ENCODE measurements at places on chromosomes 5 and 9.

- no peak for DNase-seq
Measured at GRCh38 chr5:32450952-32451351, 6.4 kb upstream of the ZFR start.

GRCh38 chr5:31090467-31090866 is 103.0 kb upstream of the CDH6 start:
- DNase-seq, result no peak

DNA sequence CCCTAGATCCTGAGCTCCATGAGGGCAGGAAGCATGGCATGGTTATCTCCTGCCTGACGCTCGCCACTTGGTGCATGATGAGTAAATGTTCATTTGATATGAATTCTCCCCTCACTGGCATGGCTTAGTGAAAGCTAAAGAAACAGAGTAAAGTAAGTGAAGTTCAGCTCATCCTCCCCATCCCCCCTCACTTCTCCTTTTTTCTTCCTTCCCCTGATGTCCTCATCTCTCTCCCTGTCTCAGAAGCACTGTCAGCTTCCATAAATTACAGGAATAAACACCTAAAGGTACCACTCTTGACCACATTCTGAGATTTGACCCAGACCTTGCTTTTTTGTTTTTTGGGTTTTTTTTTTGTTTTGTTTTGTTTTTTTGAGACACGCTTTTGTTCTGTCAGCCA is 73.3 kb downstream of the SNX18 start:
- DNase-seq, result no peak

GRCh38 chr9:116688806-116689485 is 1.8 kb downstream of the TRIM32 start:
- no peak for DNase-seq

DNA sequence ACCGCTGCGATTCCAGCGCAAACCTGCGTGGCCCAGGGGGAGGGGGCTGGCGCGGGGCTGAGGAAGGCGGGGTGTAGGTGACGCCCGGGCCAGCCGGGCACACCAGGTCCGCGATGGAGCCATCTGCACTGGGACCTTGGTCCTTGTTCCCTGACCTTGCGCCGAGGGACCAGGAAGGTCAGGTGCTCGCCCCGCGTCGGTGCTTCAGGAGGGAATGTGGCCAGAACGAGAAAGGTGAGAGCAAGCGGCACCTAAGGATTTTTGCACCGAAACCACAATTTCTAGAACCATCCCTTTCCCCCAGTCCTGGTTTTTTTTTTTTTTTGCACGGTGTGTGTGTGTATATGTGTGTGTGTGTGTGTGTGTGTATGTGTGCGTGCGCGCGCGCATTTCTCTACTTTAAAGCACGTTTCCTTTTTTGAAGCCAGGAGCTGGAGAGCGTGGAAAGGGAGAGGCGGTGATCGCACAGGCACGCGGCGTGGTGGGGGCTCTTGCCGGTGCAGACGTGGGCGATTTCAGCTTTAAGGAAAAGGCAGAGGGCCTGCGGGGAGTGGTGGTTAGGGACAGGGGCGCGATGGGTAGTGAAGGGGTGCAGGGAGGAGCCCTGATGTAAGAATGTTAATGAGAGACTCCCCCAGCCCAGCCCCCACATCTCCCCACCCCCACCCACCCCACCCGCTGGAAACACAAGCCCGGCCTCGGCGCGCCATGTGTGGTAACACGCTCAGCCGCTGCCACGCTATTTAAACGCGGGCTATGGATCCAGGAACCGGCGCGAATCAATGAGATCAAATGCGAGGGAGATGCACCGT is at the start of gene NPR3:
Gene NPR3, plus strand, starts transcription at position 772 of the 812 bp plus-strand sequence. CDS start 456 bp downstream, outside the sequence.
- peak; percentile 24 for DNase-seq

- no peak for DNase-seq
Measured at GRCh38 chr5:25713259-25713658, 1068.5 kb upstream of the CDH10 start.

GRCh38 chr5:150036513-150036912 is 36.0 kb downstream of the HMGXB3 start:
- no peak for DNase-seq

DNA sequence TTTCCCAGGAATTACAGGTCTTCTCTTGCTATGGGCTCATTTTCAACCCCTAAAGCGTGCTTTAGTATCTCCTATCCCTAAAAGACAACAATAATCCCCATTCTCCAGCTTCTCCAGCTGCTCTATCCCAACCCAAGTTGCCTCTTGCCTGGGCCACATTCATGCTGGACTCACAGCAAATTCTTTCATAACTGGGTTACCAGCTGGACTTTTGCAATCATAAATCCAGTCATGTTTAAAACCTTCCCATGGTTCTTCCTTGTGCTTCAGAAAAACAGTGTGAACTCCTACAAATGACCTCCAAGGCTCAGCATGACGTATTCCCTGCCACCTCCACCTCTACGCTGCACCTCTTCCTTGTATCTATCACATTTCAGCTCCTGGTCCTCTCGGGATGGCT is 346.9 kb downstream of the GADD45G start:
- no peak for DNase-seq

GRCh38 chr5:139426203-139426885 is 13.0 kb downstream of the DNAJC18 start:
- no peak for DNase-seq

- DNase-seq, result no peak
Measured at GRCh38 chr5:142748568-142749249, 21.5 kb upstream of the ARHGAP26 start.

DNA sequence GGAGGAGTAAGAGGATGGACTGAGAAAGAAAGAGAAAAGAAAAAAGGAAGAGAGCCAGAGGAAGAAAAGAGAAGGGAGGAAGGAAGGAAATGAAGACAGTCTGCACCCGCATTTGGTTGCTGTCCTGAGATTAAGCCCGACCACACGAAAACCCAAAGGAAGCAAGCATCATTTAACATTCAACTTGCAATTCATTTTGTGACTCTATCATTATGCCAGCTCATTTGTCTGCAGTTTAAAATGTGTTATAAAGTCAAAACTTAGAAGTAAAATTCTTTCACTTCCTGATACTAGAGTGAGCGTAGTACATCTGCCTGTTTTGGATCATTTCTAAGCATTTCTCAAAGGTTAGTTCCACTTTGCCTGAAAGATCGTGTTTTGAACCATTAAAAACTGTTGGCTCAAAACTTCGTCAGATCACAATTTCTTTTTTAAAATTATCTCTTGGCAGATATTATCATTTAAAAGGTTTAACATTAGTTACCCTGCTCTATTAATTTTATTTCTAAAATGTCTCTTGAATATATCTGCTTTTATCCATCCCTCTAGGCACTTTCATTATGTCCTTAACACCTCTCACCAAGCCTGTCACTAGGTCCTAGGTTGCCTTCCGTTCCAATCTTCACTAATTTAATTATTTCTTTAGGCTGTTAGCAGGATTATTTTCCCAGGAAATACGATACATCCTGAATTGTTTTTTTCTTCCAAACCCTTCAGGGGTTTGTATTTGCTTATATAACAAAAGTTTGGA is 240.9 kb downstream of the TLE4 start:
- DNase-seq, result no peak

DNA sequence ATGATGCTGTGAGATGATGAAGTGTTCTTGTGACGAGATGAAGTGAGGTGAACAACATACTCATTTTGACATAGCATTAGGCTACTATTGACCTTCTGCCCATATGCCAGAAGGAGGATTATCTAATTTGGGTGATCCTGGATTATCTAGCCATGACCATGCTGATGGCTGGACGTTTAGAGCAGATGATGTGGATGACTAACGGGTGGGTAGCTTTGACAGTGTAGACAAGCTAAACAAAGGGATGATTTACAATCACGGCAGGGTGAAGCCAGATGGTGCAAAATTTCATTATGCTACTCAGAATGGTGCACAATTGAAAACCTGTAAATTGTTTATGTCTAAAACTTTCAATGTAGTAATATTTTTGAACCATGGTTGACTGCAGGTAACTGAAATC is 2403.4 kb upstream of the ACO1 start:
- no peak for DNase-seq

GRCh38 chr5:169299191-169299662 is 1.7 kb downstream of the SLIT3 start:
- DNase-seq, result no peak

DNA sequence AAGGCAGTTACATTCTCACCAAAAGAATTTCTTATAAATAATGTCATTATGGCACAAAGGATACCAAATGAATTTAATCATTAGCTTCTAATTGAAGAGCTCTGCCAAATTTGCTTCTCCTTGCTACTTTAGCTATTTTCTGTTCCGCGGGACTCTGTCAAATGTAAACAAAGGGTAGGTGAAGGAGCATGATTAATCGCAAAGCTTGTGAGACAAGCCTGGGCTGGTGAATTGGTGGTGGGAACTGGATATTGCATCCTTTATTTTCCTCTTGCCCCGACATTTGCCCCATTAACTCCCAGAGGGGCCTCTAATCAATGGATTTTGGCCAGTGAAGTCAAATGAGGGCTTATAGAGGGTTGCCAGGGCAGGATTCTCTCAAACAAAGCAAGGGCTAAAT is 234.2 kb upstream of the RFX3 start:
- no peak for DNase-seq

DNA sequence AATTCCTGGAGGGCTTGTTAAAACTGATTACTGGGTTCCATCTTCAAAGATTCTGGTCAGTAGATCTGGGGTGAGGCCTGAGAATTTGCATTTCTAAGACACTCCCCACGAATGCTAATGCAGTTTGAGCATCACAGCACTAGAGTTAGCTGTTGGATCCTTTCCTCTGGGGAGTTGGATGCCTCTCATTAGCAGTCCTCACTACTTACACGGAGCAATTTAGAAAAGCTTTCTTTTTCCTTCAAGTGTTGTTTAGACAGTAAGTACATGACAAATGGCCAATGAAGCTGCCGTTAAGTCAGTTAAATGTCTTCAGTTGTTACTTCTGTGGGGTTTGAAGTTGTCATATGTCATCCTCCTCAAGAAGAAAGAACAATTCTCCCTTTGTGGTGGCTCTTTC is 74.9 kb upstream of the HMHB1 start:
- DNase-seq, result no peak

DNA sequence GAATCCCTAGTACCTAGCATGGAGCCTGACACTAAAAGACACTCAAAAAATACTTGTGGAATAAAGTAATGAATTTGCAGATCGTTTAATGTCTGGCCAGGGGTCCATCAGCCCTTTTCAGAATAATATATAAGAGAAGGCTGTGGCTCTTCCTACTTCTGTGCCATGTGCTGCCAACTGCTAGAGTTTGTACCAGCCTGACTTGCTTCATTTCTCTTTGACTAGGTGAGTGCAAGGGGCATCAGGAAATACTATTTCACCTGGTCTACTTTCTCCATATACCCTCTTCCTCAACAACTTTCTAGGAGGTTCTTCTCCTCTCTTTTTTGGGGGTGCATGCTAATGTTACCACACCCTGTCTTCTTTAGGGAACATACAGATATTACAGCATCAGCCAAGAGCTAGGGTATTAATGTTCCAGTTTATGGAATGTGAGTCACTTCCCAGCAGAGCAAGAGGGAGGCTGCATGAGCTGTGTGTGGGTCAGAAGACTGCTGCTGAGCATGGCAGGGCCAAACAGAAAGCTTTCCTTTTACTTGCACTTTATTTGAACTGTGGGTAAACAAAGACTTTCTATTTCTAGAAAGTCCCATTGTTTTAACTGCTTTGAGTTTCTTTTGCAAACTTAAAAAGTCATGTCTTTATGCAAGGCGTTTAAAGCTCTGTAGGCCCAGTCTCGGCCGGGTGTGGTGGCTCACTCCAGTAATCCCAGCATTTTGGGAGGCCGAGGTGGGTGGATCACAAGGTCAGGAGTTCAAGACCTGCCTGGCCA is 158.9 kb downstream of the ADAMTSL1 start:
- no peak for DNase-seq

DNA sequence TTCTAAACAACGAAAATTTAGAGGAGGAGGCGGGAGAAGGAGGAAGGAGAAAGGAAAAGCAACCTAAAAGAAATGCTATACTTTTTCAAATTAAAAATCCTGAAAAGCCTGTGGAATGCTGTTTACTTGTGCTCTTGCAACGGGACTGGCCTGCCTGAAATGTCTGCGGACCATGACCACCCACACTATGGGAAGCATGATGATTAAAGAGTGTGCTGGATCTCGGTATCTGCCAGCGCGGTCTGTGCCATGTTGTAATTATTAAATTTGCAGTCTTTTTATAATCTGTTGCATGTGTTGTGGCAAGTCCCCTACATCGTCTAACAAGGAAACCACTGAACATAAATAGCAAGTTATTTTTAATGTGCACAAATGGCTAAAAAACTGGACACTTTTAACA is 111.4 kb downstream of the FANCC start:
- no peak for DNase-seq

GRCh38 chr5:166341740-166342337 is 1949.6 kb upstream of the WWC1 start:
- DNase-seq, result no peak

DNA sequence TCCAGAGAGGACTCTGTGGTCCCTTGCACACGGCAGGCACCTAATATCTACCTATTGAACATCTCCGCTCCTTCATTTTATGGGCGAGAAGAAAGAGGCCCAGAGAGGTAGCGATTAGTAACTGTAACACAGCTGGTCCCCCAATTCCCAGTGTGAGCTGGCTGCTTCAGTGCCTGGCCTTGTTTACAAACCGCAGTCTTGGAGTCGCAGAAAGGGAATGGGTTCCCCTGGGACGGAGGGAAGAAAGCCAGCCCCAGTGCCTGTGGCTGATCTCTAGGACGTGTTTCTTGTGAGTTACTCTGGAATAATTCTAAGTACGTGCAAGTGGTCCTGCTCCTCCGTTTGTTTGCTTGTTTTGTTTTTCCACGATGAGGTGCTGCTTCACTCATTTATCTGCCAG is 52.0 kb downstream of the CFAP77 start:
- DNase-seq, result no peak

DNA sequence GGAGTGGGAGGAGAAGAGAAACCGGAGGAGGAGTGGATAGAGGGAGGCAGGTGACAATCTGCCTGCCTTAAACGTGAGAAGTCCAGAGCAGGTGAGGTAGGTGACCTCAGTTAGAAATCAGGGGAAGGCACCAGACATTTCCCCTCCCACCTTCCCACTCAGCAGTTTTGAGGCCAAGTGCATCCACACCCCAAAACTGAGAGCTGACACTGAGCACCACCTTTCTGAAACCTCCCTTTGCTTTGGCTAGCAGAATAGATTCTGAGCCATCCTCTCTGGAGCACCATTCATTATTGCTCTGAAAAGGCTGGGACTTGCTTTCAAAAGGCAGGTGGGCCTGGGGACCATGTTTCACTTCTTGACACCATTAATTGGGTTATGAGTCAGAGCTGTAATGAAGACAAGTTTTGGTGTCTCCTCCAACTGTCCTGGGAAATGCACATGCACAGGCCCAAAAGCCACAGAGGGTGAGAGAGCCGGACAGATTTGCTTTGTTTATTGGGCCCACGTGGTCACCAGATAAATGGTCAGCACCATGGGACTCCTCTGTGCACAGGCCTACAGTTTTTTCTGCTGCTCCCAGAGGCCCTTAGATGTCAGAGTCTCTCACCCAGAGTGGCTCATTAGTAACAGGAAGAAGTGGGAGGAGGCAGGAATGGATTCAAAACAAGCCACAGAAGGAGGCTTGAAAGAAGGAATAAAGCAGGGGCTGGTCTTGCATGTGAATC is 314.7 kb downstream of the TLE1 start:
- DNase-seq, result no peak

- DNase-seq, result no peak
Measured at GRCh38 chr9:73039271-73040263, 86.7 kb upstream of the ALDH1A1 start.

All from GM12892 (cell line).